ENCODE measurements at places on chromosomes 13 and 19.

GRCh38 chr13:41716236-41716635, 244.7 kb downstream of the VWA8 start:
- H3K4me3 ChIP-seq = no peak overlapping the region
- DNase-seq = no peak
- no peak overlapping the region for H3K27ac ChIP-seq
- H3K27me3 ChIP-seq = no peaks in the 10 kb centered on the region

DNA sequence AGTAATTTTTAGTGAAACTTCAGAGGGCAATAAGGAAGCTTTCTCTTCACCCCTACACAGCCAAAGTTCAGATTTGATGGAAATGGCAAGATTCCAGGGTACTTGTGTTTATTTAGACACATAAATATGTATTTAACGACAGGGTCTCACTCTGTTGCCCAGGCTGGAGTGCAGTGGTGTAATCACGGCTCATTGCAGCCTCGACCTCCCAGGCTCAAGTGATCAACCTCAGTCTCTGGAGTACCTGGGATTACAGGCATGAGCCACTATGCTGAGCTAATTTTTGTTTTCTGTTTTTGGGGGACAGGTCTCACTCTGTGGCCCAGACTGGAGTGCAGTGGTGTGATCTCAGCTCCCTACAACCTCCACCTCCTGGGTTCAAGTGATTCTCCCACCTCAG, 2.0 kb upstream of the SYCE2 start:
- H3K4me3 ChIP-seq = no peak overlapping the region
- H3K36me3 ChIP-seq = peaks cover 27% of the 10 kb centered on the region
- peak overlapping the region; percentile 31 for H3K27ac ChIP-seq
- H3K4me1 ChIP-seq = peaks cover 11% of the 10 kb centered on the region
- peaks cover 2% of the 10 kb centered on the region for H3K27me3 ChIP-seq

DNA sequence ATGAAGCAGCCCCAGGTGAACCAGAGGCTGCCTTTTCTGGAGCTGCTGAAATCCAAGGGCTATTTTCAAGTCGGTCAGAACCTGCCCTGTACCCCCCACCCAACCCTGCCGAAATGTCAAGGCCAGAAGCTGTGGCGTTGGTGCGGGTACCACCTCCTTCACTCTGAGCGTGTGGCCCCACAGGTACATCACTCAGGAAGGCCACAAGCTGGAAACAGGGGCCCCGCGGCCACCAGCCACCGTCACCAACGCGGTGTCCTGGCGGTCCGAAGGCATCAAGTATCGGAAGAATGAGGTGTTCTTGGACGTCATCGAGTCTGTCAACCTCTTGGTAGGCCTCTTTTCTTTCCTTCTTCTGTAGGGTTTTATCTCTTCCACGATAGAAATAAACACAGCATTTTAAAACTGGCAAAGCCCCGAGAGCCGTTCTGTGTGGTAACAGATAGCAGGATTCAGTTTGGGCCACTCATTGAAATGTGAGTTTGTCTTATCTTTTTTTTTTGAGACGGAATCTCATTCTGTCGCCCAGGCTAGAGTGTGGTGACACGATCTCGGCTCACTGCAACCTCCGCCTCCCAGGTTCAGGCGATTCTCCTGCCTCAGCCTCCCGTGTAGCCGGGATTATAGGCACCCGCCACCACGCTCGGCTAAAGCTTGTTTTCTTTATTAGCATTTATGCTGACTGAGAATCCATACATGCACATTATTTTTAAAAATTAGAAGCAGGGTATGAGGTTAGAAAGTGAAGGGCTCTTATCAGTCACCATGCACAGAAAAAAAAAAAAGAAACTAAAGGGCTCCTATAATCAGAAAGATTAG, 11.3 kb downstream of the AP1M1 start:
- no peak overlapping the region for H3K4me3 ChIP-seq
- DNase-seq = no peak
- H3K4me1 ChIP-seq = peaks cover 18% of the 10 kb centered on the region
- no peaks in the 10 kb centered on the region for H3K27me3 ChIP-seq

DNA sequence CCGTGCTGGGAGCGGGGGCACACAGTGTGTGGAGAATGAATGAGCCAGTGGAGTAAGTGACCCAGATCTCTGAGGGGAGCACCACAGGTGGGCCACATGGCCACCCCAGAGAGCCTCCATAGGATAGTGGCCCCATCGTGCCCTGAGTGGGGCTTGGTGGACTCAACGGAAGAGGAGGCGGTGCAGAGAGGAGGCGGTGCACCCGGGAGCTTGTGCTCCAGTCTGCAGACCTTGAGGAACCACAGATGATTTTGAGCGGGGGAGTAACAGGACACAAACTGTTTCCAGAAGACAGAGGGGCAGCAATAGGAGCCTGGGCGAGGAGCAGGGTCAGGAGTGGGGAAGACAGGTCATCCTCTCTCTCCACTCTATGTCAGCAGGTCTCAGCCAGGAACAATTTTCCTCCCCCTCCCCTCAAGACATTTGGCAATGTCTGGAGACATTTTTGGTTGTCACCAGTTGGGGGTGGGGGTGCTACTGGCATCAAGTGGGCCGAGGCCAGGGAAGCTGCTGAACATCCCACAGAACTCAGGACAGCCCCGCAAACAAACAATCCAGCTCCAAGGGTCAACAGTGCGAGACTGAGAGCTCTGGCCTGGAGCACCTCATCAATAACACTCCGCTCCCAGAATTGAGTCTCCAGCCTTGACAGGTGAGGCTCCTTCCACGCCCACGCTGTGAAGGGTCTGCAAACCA, 182.2 kb downstream of the USP12 start:
- peaks cover 5% of the 10 kb centered on the region for H3K4me1 ChIP-seq
- no peak overlapping the region for H3K4me3 ChIP-seq
- H3K27me3 ChIP-seq = peaks cover 2% of the 10 kb centered on the region
- no peak for DNase-seq
- H3K27ac ChIP-seq = no peak overlapping the region

GRCh38 chr19:30223866-30224688, 148.1 kb upstream of the ZNF536 start:
- no peak overlapping the region for H3K27ac ChIP-seq
- DNase-seq = no peak
- H3K36me3 ChIP-seq = peaks cover 5% of the 10 kb centered on the region
- peak overlapping the region; percentile 80 for H3K4me3 ChIP-seq

GRCh38 chr13:112102243-112102642, 35.3 kb downstream of the SOX1 start:
- peaks cover 42% of the 10 kb centered on the region for H3K27me3 ChIP-seq
- no peak overlapping the region for H3K4me3 ChIP-seq

DNA sequence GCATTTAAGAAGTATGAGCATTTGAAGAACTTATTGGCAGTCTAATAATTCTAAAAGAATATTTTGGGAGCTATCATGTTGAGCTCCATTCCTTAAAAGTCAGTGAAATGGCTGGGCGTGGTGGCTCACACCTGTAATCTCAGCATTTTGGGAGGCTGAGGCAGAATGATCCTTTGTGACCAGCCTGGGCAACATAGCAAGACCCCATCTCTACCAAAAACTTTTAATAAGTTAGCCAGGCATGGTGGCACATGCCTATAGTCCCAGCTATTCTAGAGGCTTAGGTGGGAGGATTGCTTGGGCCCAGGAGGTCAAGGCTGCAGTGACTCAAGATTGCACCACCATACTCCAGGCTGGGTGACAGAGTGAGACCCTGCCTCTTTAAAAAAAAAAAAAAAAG, 8.0 kb downstream of the COG6 start:
- peaks cover 1% of the 10 kb centered on the region for H3K4me1 ChIP-seq
- H3K36me3 ChIP-seq = peaks cover 21% of the 10 kb centered on the region
- no peak overlapping the region for H3K4me3 ChIP-seq
- H3K27me3 ChIP-seq = no peaks in the 10 kb centered on the region
- no peak for DNase-seq

GRCh38 chr13:30423891-30424290, 1.6 kb downstream of the UBE2L5 start:
- H3K27me3 ChIP-seq = no peaks in the 10 kb centered on the region
- H3K4me3 ChIP-seq = no peak overlapping the region
- no peaks in the 10 kb centered on the region for H3K36me3 ChIP-seq
- no peak overlapping the region for H3K27ac ChIP-seq
- H3K4me1 ChIP-seq = peaks cover 13% of the 10 kb centered on the region

GRCh38 chr19:40941481-40942219, 49.4 kb upstream of the CYP2B6 start:
- H3K4me3 ChIP-seq = no peak overlapping the region
- H3K27me3 ChIP-seq = peaks cover 14% of the 10 kb centered on the region
- no peak for DNase-seq
- no peak overlapping the region for H3K27ac ChIP-seq
- no peaks in the 10 kb centered on the region for H3K36me3 ChIP-seq

DNA sequence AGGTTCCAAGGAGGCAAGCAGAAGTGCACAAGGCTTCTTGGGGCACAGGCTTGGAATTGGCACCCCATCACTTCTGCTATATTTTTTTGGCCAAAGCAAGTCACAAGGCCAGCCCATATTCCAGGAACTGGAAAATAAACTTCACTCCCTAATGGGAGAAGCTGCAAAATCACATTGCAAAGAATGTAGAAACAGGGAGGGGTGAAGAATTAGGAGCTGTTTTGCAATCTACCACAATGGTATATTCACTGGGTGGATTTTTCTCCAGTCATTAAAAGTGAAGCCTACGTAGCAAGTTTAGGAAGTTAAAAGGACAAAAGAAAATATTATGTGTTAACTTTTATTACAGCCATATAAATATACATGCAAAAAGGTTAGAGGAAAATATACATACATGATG, 464.8 kb downstream of the COG6 start:
- H3K27ac ChIP-seq = no peak overlapping the region
- no peak overlapping the region for H3K4me3 ChIP-seq
- peaks cover 3% of the 10 kb centered on the region for H3K27me3 ChIP-seq
- H3K36me3 ChIP-seq = no peaks in the 10 kb centered on the region
- DNase-seq = no peak
- H3K4me1 ChIP-seq = peaks cover 15% of the 10 kb centered on the region

GRCh38 chr19:1657746-1658145, 5.3 kb upstream of the TCF3 start:
- no peak for DNase-seq
- H3K36me3 ChIP-seq = no peaks in the 10 kb centered on the region
- no peak overlapping the region for H3K27ac ChIP-seq
- no peaks in the 10 kb centered on the region for H3K27me3 ChIP-seq
- no peak overlapping the region for H3K4me3 ChIP-seq

- no peak for DNase-seq
- no peak overlapping the region for H3K4me3 ChIP-seq
- no peak overlapping the region for H3K27ac ChIP-seq
- H3K4me1 ChIP-seq = peaks cover 6% of the 10 kb centered on the region
- H3K27me3 ChIP-seq = peaks cover 30% of the 10 kb centered on the region
Observed at GRCh38 chr13:99860745-99861144, 110.8 kb downstream of the ZIC5 start.

DNA sequence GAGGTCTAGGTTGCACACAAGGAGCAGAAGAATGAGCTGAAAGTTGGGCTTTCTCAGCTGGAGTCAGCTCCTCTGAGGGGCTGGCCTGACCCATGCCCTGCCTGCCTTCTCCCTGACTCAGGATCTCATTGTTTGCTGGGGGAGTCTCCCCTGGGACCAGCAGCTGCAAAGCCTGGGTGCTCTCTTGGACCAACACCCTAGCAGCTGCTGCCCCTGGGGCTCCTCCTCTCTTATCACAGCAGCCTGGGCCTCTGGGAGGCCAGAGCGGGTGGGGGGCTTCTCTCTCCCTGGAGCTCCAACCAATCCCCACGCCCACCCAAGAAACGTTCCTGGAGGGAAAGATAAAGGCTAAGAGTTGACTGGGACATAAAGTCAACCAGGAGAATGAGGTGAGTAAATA, 1.6 kb upstream of the FCGBP start:
- peak overlapping the region; percentile 83 for H3K27ac ChIP-seq
- H3K4me1 ChIP-seq = peaks cover 48% of the 10 kb centered on the region
- no peaks in the 10 kb centered on the region for H3K27me3 ChIP-seq
- H3K36me3 ChIP-seq = peaks cover 15% of the 10 kb centered on the region

- no peak overlapping the region for H3K4me3 ChIP-seq
- no peaks in the 10 kb centered on the region for H3K27me3 ChIP-seq
- no peak overlapping the region for H3K27ac ChIP-seq
- H3K4me1 ChIP-seq = no peaks in the 10 kb centered on the region
- no peaks in the 10 kb centered on the region for H3K36me3 ChIP-seq
Observed at GRCh38 chr13:92097337-92097903, 699.0 kb downstream of the GPC5 start.

Measured in T-helper 2 cell treated with Interferon-gamma antibody and Interleukin-4, amounts not matched to agents 5 μg/mL and 100 μg/mL, for 36 hours (primary cell).